Fibroblast of skin of abdomen (primary cell): ENCODE measurements at places on chromosomes 5 and 9.

DNA sequence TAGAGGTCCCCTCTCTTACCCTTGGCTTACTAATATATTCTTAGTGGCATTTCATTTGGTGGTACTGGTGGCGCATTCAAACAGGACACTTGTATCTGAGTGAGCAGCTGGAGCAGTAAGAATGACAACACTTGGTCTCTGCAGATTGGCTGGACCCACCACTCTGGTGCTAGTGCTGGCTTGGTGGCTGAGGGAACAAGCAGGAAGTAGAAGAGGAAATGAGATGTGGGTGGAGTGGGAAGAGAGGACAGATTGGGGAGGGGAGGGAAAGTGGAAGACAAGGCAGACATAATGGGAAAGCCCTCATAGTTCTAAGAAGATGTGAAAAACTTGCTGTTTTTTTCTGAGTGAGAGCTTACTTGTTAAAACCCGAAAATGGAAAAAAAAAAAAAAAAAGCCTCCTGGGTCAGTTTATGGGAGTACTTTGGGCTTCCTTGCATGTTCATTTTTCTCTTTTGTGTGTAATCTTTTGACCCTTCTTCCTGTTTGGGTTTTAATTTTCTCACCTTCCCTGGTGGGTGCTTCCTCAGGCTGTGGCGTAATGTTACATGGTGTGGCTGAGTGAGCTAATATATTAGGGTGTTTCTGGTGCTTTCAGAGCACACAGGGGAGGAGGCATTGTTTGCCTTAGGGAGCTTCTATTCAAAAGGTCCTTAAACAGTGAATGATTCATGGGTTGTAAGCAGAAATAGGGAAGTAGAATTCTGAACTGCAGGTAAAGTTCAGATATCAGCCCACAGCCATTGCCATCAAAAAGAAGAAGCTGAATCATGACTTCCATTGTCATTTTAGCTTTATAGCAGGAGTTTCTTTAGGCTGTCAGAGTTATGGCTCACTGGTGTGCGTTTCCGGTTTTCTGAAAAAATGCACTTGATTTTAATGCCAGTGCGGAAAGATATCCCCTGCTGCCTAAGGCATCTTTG, 52.3 kb downstream of the TLE4 start:
- DNase-seq = no peak

DNA sequence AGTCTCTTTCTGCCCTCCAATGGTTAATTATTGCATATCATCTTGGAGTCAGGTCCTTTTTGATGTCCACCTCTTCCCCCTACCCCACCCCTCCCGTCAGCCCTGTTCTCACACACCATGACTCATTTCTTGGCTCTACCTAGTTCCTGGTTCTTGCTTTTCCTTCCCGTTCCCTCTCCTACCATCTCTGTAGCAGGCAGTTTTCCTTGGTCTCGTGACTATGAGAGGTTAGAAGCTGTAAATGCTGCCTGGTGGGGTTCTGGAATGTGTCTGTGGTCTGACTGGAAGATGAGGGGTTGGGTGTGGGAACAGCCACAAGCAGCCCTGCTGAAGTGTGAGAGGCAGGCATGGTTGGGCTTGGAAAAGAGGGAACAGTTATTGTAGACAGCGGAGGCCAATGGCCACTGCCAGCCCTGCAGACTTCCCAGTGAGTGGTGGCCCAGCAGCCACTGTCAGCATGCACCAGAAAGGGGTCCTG, 18.2 kb downstream of the SLC22A5 start:
- DNase-seq = peak; percentile 99

DNA sequence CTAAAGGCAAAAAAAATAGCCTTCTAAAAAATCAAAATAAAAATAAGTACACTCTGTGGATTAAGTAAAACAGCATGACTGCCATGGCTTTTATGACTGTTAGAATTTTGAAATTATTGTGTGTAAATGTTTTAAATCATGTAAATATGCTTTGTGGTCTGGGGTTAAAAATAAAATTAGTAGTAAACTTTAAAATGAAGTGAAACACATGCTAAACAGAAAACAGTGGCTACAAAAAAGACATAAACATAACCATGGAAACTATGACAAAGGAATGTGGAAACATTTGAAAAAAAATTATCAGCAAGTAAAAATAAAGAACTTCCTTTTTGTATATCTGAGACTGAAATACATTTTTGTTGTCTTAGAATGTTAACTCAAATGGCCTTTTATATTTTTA, 134.5 kb upstream of the SPEF2 start:
- DNase-seq = no peak

GRCh38 chr5:75610201-75610600, 1.1 kb upstream of the ANKDD1B start:
- DNase-seq = no peak

DNA sequence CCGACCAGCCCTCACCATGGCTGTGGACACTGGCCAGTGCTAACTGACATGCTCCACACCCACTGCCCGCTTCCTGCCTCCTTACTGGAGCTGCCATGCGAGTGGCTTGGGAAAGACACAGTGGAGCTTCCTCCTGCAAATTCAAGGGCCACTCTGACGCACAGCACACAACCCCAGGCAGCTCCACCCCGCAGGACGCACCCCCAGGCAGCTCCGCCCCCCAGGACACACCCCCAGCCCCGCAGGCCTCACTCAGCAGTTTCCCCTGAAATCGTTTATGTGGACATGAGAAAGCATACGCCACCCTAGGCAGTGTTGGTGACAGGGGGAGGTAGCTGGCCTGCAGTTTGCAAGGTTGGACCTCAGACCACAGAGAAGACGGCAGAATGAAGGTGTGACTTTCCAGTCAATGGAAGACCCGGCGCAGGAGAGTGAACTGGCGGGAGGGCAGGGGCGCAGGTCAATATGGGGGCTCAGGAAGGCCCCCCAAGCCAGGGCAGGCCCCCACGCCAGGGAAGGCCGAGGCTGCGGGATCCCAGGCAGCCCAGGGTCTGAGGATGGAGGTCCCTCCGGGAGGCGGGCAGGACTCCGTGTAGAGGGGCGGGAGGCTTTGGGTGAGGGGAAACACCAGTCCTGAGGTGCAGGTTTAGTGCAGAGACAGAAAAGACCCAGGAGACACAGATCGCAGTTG, 21.6 kb downstream of the LPCAT1 start:
- DNase-seq = no peak

- peak; percentile 35 for DNase-seq
Observed at GRCh38 chr5:171845857-171846256, 60.2 kb downstream of the SMIM23 start.

DNA sequence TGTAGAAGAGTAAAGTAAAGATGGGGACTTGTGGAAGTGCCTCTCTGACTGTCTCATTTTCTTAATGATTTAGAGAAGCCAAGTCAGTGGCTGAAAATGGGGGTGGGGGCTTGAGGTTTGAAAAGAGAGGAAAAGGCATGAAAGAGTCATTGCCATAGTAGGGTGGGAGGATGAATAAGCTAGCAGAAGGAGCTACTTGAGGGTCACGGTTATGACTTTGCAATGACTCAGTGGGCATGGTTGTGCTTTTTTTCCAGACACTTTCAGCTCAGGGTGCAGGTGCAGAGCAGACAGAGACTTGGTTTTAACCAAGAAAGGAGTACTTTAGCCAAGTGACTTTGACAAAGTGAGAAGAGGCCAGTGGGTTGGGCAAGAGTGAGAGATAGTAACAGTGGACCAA, 117.8 kb downstream of the PTTG1 start:
- DNase-seq = peak; percentile 42

GRCh38 chr9:89756891-89757537, 152.2 kb downstream of the GADD45G start:
- peak; percentile 9 for DNase-seq

DNA sequence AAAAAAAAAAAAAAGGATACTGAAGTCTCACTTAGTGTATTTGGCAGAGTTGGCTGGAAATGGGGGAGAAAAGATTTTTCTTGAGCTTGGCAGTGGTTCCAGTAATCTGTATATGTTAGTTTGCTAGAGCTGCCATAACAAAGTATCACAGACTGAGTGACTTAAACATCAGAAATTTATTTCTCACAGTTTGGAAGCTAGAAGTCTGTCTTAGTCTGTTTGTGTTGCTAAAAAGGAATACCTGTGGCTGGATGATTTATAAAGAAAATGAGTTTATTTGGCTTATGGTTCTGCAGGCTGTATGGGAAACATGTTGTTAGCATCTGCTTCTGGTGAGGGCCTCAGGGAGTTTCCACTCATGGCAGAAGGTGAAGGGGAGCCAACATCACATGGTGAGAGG, 89.6 kb upstream of the CEP78 start:
- peak; percentile 10 for DNase-seq

DNA sequence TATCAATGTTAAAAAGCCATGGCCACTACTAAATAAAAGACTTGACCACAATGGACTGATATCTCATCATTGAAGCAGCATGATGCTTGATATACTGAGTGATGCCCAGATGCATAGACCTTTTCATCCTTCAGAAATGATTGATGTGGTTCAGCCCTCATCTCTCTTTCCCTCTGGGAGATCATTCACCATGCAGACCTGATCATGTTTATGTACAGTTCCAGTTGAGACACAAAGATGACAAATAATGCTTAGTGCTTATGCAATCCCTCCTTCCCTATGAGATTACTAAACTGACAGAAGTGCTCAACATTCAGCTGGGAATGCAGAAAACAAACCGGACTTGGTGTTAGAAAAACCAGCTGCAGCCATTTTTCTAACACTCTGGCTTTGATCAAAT, 91.9 kb upstream of the TLR4 start:
- DNase-seq = no peak

- no peak for DNase-seq
Observed at GRCh38 chr5:58108511-58108910, 351.4 kb downstream of the PLK2 start.

GRCh38 chr5:142192286-142193113, 83.9 kb downstream of the NDFIP1 start:
- DNase-seq = no peak

- no peak for DNase-seq
Observed at GRCh38 chr9:79684059-79684458, 112.3 kb downstream of the TLE4 start.

DNA sequence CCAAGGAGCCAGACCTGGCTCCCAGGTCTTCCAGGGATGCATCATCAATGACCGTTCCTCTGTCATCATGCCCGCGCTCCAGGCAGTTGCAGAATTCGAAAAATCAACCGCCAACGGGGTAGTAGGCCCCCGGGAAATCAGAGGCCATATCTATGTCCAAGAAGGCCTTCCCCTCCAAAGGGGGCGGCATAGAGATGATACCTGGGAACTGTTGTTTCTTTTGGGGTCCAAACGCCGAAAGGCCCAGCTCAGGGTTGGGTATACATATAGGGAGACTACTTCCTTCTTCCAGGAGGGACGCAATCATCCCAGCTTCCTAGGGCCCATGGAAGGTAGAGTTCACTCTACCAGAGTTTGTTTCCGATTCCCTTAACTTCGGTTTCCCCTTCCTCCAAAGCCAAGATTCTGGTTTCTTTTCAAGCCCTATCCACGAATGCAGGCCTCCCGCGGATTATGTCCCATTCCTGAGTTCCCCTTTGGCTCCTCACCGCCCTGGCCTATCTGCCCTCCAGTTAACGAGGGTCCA, 754 bp downstream of the DCAF12 start:
- peak; percentile 18 for DNase-seq

- no peak for DNase-seq
Observed at GRCh38 chr5:31859096-31859495, 220.2 kb downstream of the PDZD2 start.

GRCh38 chr9:35364817-35365585, 124.9 kb upstream of the RUSC2 start:
- DNase-seq = no peak

DNA sequence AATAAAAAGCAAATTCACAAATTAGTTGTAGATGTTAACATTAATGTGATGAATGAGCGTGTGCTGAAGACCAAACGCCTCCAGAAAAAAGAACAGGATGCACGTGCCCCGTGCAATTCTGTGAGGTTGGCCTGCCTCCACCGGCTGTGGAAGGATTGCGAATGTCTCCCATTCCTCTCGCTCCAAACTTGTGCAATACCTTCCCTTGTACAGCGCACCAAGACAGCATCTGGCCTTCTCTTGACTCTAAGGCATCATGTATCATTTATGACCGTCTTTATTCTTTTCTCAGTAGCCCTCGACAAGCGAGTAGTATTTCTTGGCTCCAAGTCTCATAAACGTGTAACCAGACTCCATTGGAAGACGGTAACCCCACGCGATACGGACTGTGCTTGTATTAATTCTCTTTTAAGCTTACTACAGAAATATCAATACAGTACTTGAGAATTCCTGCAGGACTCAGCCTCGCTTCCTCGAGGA, 1.5 kb upstream of the TESK1 start:
- peak; percentile 86 for DNase-seq

- peak; percentile 84 for DNase-seq
Observed at GRCh38 chr5:32805971-32806638, 95.0 kb downstream of the NPR3 start.

GRCh38 chr5:145738227-145738626, 96.9 kb downstream of the PRELID2 start:
- no peak for DNase-seq

DNA sequence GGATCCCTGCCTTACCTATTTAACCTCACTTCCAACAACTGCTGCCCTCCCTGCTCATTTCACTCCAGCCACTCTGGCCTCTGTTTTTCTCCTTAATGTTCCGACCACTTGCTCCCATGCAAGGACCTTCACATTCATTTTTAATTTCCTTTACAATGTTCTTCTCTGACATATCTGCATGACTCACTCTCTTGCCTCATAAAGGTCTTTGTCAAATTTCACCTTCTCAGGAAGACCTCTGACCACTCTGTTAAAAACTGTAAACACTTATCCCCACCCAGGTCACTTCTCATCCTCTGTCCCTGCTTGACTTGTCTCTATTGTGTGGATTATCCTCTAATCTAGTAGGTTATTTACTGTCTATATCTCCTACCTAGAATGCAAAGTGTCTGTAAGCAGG, 751.2 kb downstream of the BRINP1 start:
- no peak for DNase-seq

DNA sequence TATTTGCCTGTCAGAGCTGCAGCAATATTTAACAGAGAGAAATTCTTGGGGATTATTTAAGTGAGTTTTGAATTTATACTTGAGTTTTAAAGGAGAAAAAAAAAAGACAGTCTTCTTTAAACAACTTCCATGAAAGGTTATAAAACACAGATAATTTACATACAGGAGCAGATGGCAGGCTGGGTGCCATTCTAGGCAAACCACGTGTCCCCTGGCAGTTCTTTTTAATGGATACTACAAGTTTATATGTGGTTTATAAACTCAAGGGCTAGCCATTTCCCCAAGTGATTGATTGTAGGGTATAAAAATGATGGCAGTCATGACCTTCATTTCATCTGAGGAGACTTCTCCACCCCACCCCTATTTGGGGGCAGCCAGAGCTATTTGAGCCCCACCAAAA, 166.6 kb downstream of the FSTL4 start:
- no peak for DNase-seq
